Activated CD4-positive, alpha-beta memory T cell treated with anti-CD3 and anti-CD28 coated beads for 36 hours (primary cell): ENCODE measurements at places on chromosomes 16 and 17. TPM values are rescaled to one million over a fixed set of nuclear protein-coding genes. Genes with fewer than 3 reads are reported as not detected.

Gene HOXB3
- 2.6 TPM for total RNA-seq

Gene NUPR1
- total RNA-seq = not detected

Gene STAC2
- total RNA-seq = not detected

Gene SPN
- total RNA-seq = 114 TPM

Gene ATAD5
- 32.9 TPM for total RNA-seq

Gene TSEN54
- total RNA-seq = 39.7 TPM

Gene CCL1
- total RNA-seq = 0.44 TPM

DNA sequence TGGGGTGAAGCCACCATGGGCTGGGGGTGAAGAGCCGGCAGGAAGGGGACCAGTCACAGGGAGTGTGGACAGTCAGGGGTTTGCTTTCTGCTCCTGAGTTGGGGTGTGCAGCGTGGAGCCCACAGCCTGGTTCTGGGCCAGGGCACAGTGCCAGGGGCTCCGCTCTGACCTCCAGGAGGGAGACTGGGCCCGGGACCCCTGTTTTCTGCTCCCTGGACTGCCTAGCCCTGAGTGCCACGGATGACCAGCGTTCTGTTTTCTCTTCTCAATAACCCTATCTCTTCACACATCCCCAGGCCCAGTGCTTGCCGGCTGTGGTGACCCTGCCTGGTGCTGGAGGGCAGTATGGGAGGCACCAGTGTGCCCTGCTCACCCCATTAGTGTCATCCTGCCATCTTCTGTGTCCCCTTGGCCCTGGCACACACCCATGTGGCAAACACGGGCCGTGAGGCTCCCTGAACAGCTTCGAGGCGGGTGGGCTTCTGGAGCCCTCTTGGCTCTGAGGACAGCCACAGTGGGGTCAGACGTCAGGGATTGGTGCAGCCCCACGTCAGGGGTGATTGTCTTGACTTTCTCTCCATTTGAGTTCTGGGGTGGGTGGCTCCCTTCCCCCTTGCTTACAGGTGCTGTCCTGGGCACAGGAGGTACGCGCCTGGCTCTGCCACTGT, 1.1 kb downstream of the CEMP1 start:
- no peak overlapping the region for H3K4me3 ChIP-seq
- H3K4me1 ChIP-seq = peaks cover 15% of the 10 kb centered on the region
- H3K36me3 ChIP-seq = peaks cover 2% of the 10 kb centered on the region
- no peak for DNase-seq
- H3K27me3 ChIP-seq = no peaks in the 10 kb centered on the region

- H3K36me3 ChIP-seq = no peaks in the 10 kb centered on the region
- H3K27ac ChIP-seq = no peak overlapping the region
- DNase-seq = peak; percentile 25
- peaks cover 4% of the 10 kb centered on the region for H3K4me1 ChIP-seq
These were observed 74.6 kb downstream of the CMC2 start for GRCh38 chr16:80931801-80932707.

DNA sequence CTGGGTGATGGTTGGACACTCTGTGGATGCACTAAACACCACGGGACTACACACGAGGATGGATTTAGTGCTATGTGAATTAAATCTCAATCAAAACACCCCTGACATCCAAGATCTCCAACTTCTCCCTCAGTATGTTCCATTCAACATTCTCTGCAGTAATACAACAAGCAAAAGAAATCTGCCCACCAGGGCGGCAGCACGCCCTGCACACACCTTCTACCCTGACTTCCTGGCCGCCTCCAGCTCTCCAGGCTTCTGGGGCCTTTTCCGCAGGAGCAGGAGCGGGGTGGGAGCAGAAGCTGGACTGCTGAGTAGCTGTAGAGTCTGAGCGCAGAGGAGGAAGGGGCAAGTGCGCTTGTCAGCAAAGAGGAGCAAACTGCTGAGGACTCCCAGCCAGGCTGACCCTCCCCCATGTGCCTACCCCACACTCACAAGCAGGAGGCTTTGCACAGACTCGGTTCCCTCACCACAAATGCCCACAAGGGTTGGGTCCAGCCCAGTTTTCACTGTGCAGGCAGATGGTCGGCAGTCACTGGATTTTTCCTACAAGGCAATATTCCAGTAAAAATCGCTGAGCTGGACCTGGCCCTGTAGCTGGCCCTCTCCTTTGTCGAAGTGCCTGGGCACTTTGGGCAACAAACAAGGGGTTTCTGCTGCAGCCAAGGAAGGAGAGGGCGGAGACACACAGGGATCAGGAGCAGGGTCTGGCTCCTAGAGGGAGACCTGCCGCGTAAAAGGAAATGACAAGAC, 22.8 kb downstream of the ZDHHC7 start:
- peaks cover 46% of the 10 kb centered on the region for H3K36me3 ChIP-seq
- no peak overlapping the region for H3K27ac ChIP-seq
- DNase-seq = no peak
- H3K4me1 ChIP-seq = peaks cover 29% of the 10 kb centered on the region

- H3K4me1 ChIP-seq = peaks cover 49% of the 10 kb centered on the region
- no peaks in the 10 kb centered on the region for H3K36me3 ChIP-seq
- peak; percentile 47 for DNase-seq
- H3K27ac ChIP-seq = peak overlapping the region; percentile 88
- H3K27me3 ChIP-seq = no peaks in the 10 kb centered on the region
- H3K4me3 ChIP-seq = peak overlapping the region; percentile 50
These were observed 6.4 kb downstream of the CYB561 start for GRCh38 chr17:63439687-63440086.

DNA sequence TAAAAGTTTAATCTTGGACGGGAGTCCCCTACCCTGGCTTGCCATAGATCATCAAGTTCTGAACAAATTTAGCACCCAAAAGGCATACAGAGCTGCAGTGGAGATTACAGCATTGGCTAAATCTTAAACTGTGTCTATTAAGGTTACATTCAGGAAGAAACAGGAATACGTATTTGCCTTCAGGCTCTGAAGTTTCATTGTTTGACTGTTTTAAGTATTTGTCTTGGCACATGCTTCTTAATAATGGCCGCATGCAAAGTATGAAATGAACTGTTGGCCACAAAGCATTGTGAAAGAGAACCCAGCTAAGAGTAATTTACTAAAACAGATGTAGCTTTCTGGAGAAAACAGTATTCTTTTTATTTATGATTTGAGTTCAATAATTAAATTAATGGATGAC, 63.9 kb upstream of the CNEP1R1 start:
- H3K4me3 ChIP-seq = no peak overlapping the region
- H3K36me3 ChIP-seq = no peaks in the 10 kb centered on the region
- no peaks in the 10 kb centered on the region for H3K4me1 ChIP-seq
- H3K27me3 ChIP-seq = peaks cover 2% of the 10 kb centered on the region
- no peak for DNase-seq

DNA sequence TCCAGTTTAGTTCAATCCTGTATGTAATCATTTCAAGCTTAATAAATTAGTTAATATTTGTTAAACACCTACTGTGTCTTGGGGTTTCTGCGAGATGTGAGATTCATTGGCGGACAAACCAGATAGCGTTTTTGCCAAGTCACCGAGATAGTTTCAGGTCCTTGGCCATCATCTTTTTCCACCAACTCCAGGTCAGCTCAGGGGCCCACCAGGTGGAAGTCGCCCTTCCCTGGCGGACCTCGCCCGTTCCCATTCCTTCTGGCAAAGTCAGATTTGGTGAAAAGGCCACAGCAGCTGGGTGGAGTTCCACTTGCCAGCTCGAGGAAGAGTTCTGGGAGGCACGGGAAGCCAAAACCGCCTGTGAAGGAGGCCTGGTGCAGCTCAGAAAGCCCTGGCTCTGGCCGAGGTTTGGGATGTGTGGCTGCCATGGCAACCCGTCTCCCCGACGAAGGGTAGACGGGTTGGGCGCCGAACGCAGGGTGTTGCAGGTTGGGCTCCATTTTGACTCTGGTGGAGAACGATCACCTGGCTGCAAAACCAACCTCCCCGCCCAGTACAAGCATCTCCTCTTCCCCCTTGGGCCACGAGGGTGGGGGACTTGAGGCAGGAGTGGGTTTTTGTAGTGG, 39.5 kb downstream of the CMIP start:
- H3K27me3 ChIP-seq = no peaks in the 10 kb centered on the region
- H3K27ac ChIP-seq = no peak overlapping the region
- H3K4me1 ChIP-seq = peaks cover 18% of the 10 kb centered on the region
- no peak for DNase-seq
- H3K4me3 ChIP-seq = no peak overlapping the region
- no peaks in the 10 kb centered on the region for H3K36me3 ChIP-seq

GRCh38 chr16:9976601-9977000, 205.6 kb downstream of the GRIN2A start:
- H3K36me3 ChIP-seq = no peaks in the 10 kb centered on the region
- DNase-seq = no peak
- no peak overlapping the region for H3K4me3 ChIP-seq
- no peaks in the 10 kb centered on the region for H3K4me1 ChIP-seq
- no peaks in the 10 kb centered on the region for H3K27me3 ChIP-seq

DNA sequence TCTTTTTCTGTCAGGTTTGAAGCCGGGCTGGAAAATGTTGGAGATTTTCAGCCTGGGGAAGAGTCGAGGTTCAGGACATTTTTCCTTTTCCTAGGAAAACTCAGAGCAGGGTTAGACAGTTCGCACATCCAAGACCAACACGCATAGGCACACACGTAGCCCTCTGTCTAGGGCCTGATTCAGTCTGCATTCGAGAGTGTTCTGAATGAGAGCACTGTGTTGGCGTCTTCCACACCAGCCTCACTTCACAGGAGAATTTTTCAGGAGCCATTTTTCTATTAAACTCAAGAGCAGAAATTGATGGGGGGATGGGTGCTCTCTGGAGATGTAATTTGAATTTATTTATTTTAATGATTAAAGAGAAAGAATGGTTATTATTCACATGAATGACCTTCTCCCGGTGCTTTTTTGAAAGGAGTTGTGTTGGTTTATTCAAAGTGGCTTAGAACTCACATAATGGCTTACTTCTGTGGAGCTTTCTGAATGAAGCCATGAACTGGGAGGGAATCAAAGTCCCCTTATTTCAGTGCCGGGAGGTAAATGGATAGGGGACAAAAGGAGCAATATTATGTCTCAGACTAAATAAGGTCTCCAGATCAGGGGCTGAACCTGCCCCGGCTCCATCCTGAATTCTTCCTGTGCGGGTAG, 194.3 kb downstream of the CCDC182 start:
- no peak overlapping the region for H3K4me3 ChIP-seq
- no peak overlapping the region for H3K27ac ChIP-seq
- no peak for DNase-seq
- H3K36me3 ChIP-seq = no peaks in the 10 kb centered on the region
- H3K4me1 ChIP-seq = peaks cover 12% of the 10 kb centered on the region

DNA sequence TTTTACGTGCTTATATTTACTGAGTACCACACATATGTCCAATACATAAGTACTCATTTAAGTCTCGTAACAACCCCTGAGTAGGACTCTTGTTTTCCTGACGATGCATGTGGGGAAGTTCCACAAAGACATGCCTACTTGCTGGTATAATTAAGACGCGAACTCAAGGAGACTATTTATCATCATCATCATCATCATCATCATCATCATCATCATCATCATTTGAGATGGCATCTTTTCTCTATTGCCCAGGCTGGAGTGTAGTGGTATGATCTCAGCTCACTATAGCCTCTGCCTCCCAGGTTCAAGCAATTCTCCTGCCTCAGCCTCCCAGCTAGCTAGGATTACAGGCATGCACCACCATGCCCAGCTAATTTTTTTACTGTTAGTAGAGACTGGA, 809.9 kb upstream of the EEF2KMT start:
- no peak overlapping the region for H3K4me3 ChIP-seq
- no peaks in the 10 kb centered on the region for H3K27me3 ChIP-seq
- no peak overlapping the region for H3K27ac ChIP-seq

GRCh38 chr17:83046448-83047181, 32.8 kb upstream of the METRNL start:
- no peak for DNase-seq
- H3K4me1 ChIP-seq = peaks cover 49% of the 10 kb centered on the region
- no peak overlapping the region for H3K4me3 ChIP-seq
- H3K27ac ChIP-seq = no peak overlapping the region
- no peaks in the 10 kb centered on the region for H3K27me3 ChIP-seq
- H3K36me3 ChIP-seq = peaks cover 43% of the 10 kb centered on the region

GRCh38 chr16:83842756-83843507, 35.2 kb downstream of the HSBP1 start:
- H3K4me1 ChIP-seq = no peaks in the 10 kb centered on the region
- no peak overlapping the region for H3K4me3 ChIP-seq
- H3K27ac ChIP-seq = no peak overlapping the region
- H3K36me3 ChIP-seq = no peaks in the 10 kb centered on the region
- DNase-seq = no peak

- no peak for DNase-seq
- H3K27me3 ChIP-seq = no peaks in the 10 kb centered on the region
- no peak overlapping the region for H3K27ac ChIP-seq
These were observed 12.9 kb upstream of the TACO1 start for GRCh38 chr17:63587770-63588169.
